Coronary artery (tissue), 2 donors: ENCODE measurements at places on chromosomes 1 and 21.
A peak's percentile ranks its signal among the peaks of the same experiment; 100 is the strongest.

DNA sequence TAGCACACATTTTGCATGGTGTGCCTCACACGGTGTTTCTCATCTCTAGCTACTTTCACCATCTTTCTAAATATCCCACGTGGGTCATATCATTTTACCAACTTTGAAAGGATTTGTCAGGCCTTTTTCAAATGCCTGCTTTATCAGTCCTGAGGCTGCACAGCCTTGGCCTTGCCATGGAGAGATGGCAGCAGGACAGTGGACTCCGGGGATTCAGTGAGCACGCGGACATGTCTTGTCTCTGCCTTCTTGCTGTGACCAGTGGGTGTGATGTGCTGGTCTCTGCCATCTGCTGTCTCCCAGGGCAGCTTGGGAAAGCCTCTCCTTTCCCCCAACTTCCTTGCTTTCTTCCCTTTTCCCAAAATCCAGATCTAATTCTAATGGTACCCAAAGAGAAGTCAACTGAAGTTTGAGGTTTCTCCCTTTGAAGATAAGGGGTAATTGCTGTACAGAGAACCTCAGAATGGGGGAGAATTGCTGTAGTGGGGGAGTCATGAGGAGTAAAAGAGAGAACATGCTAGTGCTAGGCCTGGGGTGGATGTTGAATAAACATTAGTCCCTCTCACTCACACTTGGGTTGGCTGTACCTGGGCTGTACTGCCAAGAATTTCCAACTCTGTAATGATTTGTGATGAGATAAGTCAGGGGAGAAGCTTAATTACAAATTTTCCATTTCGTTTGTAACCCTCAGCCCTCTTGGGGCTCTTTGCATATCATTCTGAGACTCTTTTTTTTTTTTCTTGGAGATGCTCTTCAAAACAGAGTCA lies 99.5 kb downstream of the GALNT2 start:
- DNase-seq = no peak

- no peak for DNase-seq
These were observed 105.3 kb downstream of the BACH1 start for GRCh38 chr21:29403922-29404538.

GRCh38 chr1:229191066-229191674 lies 79.7 kb upstream of the RAB4A start:
- no peak for DNase-seq

DNA sequence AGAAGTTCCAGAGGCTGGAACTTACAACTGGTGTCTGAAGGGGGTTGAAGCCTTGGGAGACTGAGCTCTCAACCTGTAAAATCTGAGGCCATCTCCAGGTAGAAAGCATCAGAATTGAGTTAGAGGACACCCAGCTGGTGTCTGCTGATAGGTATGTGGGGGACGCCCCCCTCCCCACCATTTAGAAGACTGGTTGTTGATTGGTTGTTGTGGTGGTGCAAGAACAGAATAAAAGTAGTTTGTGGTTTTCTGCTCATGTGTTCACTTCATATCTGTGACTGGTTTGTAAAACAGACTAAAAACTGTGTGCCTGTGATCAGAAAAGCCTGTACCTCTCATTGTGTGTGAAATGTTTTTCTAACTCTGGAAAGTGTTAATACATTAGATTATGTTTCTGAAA lies 33.2 kb upstream of the PDE4B start:
- DNase-seq = no peak

- DNase-seq = no peak
These were observed 6.5 kb downstream of the PYCR2 start for GRCh38 chr1:225917536-225917935.

- DNase-seq = no peak
These were observed 49.8 kb downstream of the HLCS start for GRCh38 chr21:36916718-36917117.

DNA sequence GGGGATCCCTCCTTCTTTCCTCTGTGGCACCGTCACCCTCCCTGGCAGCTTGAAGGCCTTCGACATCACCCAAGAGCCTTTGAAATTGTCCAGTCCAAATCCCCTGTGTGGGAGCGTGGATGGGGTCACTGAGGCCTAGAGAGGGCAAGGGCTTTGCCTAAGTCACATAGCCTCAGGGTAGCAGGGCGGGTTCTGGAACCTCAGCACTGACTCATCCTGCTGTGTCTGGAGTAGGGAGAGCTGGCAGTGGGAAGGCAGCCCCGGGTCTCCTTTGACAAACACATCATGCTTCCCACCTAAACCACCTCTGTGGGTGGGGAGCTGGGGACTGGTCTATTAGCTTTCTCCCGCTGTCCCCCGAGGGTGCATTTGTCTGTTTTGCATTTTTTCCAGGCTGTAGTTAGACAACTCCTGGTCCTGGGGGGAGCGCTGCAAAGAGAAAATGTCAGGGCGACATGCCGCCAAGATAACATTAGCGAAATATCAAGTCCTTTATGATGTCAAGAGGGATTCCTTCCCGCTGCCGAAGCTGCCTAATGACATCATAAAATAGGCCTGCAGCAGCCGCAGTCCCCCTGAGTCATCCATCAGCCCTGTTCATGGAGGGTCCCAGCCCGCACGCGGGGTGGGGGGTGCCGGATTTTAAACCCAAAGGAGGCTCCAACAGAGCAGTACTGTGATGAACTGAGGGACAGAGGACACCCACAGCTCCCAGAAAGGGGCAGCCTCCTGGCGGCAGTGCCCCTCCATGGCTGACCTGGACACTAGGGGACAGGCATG lies 77.0 kb upstream of the POU3F1 start:
- DNase-seq = no peak

GRCh38 chr21:43343992-43344886 lies 82.7 kb downstream of the SIK1 start:
- no peak for DNase-seq

- no peak for DNase-seq
These were observed 91.8 kb upstream of the NGF start for GRCh38 chr1:115429884-115430283.

DNA sequence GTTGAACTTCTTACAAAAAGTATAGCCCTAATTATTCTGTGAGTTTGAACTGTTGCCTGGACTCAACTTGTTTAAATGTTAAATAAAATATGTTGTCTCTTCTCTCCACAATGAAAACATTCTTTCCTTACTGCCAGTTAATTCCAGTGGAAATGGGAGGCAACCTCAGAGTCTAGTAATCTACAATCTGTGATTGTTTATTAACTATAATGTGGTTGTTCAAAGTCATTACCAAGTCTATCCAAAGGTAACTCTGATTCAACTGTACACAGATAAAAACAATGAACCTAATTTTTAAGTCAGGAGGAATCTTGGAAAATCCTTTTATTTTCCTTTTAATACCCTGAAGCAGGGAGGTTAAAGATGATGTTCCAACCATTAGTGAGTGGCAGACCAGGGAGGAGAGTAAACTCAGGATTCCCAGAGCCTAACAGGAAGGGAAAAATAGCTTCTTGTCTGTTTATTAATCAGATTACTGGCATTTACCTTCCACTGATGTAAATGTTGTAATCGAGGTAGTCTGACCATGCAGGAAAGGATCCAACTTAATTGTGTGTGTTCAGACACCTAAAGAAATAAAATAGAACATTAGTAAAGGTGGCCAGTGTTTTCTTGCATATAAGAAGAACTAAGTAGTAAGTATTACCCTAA lies 57.1 kb upstream of the TBX15 start:
- no peak for DNase-seq

DNA sequence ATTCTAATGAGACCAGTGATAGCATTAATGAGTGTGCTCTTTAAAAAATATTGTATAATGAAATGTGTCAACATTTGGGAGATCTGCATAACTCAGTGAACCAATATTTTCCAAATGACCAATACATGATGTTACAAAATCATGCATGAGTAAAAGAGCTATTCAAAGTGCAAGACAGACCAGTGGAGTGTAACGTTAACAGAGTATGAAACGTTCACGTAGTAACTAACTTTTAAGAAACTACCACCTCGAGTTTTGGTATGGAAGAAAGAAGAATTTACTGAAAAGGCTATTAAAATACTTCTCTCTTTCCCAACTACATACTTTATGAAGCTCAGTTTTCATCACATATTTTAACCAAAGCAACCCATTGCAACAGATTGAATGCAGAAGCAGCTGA lies 9.6 kb upstream of the SLC6A9 start:
- no peak for DNase-seq

GRCh38 chr1:42328047-42328625 lies 6.9 kb downstream of the FOXJ3 start:
- no peak for DNase-seq

DNA sequence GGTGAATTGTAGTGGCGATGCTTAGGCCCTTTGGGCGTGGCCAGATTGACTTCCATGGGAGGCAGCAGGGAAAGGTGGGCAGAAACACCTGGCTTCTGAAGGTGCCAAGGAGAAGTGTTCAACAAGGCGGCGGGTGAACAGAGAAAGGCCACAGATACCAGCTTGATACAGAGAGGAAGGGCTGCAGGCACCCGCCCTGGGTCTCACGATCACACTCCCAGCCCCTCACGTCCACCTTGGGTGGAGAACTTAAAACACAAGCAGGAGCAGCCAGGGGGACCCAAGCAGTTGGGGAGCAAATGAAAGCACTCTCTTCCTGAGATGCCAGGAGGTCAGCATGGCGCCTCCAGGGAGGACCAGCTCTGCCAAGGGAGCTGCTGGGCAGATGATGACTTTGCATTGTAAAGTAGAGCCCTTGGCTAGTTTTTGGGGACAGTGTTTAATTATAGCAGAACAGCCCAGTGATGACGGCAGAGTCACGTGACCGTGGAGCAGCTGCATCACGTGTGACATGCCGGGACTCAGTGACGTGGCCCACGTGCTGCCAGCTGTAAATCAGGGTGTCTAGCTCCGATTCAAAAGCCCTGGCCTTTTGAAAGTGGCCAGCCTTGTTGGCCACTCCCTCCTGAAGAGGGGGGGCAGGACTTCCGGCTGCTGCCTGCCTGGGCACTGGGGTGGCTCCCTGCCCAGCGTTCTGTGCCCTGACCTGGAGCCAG lies 19.0 kb downstream of the SLC37A1 start:
- DNase-seq = peak; percentile 74

GRCh38 chr21:34037009-34037795 lies 36.2 kb upstream of the MRPS6 start:
- no peak for DNase-seq

DNA sequence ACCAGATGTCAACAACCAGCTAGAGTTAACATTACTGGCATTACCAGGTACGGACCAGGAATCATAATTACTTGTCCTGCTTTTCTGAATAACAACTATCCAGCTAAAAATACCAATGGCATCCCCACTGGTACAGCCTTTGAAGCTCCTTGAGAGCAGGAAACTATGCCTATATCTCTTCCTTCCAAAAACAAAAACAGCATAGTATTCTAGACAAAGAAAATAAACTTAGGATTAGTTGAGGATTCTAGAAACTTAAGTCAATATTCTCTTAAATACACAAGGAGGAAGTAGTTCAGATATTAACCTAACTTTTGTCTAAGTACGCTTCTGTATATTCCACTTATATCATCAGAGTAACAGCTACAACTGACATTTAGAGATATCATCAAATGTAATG lies 3.0 kb downstream of the FUBP1 start:
- DNase-seq = no peak

GRCh38 chr1:23475641-23476040 lies 8.3 kb downstream of the ASAP3 start:
- no peak for DNase-seq

GRCh38 chr1:230735447-230735846 lies 11.7 kb upstream of the CAPN9 start:
- no peak for DNase-seq

GRCh38 chr1:31804098-31804497 lies 11.7 kb downstream of the SPOCD1 start:
- no peak for DNase-seq

GRCh38 chr1:1869469-1869868 lies 21.4 kb downstream of the GNB1 start:
- no peak for DNase-seq

DNA sequence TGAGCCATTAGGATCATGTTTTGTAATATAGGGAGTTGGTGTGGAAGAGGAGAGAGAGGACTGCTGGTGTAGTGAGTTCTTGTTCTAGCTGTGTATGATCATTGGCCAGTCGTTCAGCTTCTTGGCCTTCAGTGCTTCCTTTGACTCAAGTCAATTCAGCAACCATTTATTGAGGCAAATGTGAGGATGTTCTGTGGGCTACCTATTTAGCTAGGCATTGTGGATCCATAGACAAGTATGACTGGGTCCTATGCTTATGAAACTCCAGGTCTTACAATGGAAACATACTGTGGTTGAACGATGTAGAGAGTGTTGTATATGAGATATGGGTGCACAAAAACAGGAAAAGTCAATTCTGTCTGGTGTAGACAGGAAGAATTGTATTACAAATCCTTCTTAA lies 41.7 kb downstream of the NFIA start:
- DNase-seq = no peak

- no peak for DNase-seq
These were observed 441.8 kb upstream of the CXADR start for GRCh38 chr21:17071093-17071492.

GRCh38 chr21:42835211-42835610 lies 44.1 kb downstream of the WDR4 start:
- DNase-seq = peak; percentile 33

GRCh38 chr1:207470927-207471326 lies 16.8 kb downstream of the CR2 start:
- no peak for DNase-seq
